ENCODE measurements at places on chromosomes 4 and X.

- no peak for DNase-seq
These were observed 226.4 kb downstream of the MAGEB5 start for GRCh38 chrX:26442340-26442739.

- DNase-seq = no peak
These were observed 63.7 kb upstream of the CAMK2D start for GRCh38 chr4:113825272-113825671.

GRCh38 chrX:111123125-111123524 lies 27.1 kb downstream of the PAK3 start:
- no peak for DNase-seq

DNA sequence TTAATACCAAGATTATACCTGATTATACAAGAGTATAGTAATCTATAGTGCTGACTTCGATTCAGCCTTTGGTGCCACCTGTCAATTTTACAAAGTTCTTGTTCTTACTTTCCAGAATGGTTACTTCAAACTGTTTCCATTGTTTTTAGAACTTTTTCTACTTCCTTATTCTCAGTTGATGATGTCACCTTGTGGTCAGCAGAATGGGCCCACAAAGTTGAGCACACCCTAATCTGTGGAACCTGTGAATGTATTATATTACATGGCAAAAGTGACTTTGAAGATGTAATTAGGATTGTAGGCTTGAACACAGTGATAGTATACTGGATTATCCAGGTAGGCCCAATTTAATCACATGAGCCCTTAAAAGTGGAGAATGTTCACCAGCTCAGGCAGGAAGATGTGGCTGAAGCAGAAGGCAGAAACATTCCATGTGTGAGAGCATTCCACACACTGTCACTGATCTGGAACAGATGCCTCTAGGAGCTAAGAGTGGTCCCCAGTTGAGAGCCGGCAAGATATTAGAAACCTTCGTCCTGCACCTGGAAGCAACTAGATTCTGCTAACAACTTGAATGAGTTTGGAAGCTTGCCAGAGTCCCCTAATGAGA lies 6.3 kb upstream of the SGMS2 start:
- no peak for DNase-seq

DNA sequence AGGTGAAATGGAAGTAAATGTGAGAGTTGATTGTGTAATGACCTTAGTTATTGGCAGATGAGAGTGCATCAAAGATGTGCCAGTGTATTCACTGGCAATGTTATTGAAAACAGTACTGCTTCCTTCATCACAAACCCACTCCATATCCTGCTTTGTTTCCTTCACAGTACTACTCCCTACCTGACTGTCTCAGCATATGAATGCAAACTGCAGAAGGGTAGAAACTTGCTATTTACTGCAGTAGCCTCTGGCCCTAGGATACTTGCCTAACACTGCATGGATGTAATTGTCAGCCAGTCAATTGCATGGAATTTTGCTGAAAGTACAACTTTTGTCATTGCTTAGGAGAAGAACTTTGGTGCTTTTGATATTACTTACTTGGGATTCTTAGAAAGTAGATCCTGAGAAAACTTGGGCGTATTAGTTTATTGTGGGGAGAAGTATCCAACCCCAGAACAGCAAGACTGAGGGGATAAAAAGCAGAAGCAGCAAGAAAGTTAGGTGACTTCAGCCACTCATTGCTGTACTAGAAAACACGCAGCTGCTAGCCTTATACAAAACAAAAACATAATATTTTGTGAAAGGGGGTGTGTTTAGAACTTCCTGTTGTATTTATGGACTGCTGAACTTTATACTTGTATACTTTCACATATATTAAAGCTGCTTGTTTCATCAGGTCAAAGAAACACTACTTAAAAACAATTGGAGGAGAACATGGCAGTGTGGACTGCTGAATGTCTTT lies 219.0 kb downstream of the CCNG2 start:
- DNase-seq = no peak

DNA sequence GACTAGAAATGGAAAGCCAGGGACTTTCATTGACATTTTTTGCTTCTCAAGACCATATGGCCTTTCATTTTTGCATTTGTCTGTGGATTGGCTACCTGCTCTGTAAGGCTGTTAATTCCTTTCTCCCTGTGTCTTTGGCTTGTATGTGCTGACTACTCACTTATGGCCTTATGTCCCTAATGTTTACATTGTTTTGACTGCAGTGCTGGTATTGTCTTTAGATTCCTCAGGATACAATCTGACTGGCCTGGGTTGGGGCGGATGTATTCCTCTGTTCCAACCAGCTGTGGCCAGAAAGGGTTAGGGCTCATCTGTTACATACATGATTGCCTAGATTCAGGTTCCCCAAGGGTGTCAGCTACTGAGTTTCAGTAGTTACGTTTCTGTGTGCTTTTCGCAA lies 108.1 kb downstream of the RAPGEF2 start:
- no peak for DNase-seq

GRCh38 chrX:20350596-20350995 lies 83.9 kb upstream of the RPS6KA3 start:
- DNase-seq = no peak

DNA sequence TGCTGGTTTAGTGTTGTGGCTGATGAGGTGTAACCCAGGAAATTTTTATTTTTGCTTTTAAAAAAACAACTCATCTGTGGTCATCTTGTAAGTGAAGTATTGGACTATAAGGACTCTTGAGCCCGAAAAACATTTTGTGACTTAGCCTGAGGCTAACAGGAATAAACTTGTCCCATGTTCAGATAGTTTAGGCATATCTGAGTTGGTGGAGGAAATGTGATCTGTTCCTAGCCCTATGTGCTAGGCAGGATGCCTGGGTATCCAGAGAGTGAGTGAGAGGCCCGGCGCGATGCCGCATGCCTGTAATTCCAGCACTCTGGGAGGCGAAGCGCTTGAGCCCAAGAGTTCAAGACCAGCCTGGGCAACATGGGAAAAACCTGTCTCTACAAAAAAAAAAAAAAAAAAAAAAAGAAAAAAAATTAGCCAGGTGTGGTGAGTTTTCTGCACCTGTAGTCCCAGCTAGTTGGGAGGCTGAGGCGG lies 3.7 kb downstream of the SMS start:
- DNase-seq = no peak

GRCh38 chr4:4417886-4418285 lies 31.0 kb downstream of the NSG1 start:
- no peak for DNase-seq

- no peak for DNase-seq
These were observed 40.5 kb upstream of the MGST2 start for GRCh38 chr4:139625093-139625455.

GRCh38 chrX:83469551-83469950 lies 38.5 kb upstream of the POU3F4 start:
- no peak for DNase-seq

GRCh38 chrX:54230435-54231148 lies 47.5 kb upstream of the FAM120C start:
- no peak for DNase-seq

- DNase-seq = no peak
These were observed 20.0 kb upstream of the S100G start for GRCh38 chrX:16629909-16630308.

DNA sequence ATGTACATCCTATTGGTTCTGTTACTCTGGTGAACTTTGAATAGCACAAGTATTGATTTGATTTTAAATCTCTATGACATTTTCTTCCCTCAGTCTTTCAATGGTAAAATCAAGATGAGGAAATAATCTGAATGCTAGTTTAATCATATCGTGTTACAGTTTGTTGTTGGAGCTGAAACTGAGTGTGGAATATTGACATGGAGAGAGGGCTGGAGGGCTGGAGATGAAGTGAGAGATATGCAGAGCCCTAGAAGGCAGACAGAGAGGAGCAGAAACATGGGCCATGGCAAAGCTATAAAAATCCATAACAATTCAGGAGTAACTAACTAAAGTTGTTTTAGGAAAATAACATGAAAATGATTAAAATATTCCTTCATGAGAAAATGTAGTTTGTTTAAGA lies 141.1 kb downstream of the BANK1 start:
- no peak for DNase-seq

- DNase-seq = no peak
These were observed 42.5 kb upstream of the ZNF157 start for GRCh38 chrX:47327902-47328301.

DNA sequence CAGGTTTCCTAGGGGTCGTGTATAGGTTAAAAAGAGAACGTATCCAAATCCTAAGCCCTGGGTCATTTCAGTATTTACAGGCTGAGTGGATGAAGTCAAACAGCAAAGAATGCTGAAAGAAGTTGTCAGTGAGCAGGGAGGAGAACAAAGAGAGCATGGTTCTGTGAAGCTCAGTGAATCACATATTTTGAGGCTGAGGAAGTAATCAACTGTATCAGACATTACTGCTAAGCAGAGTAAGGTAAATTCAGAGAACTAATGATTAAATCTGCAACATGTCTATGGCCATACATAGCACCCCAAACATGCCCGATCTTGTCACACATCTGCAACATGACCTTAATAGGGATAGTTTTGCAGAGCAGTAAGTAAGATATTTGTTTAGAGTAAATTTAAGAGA lies 1130.3 kb downstream of the RAPGEF2 start:
- no peak for DNase-seq

DNA sequence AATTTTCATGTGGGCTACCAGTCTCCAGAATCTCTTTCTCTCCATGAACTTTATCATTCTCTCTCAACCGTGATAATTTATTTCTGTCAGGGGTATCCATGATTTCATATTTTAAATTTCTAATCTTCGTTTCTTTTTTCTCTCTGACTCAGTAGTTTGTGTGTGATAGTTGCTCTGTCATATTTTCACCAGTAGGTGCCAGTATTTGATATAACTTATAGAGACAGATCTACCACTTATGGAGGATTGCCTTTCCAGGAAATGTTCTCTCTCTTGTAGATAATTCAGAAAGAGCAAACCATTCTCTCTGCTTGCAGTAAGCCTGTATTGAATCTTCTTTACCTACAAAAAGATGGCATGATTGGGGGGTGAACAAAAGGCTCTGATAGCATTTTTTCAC lies 79.3 kb upstream of the DYNLT3 start:
- DNase-seq = no peak

- no peak for DNase-seq
These were observed 25.8 kb downstream of the USP9X start for GRCh38 chrX:41110801-41111625.

GRCh38 chrX:133249266-133250058 lies 31.3 kb upstream of the TFDP3 start:
- DNase-seq = no peak

DNA sequence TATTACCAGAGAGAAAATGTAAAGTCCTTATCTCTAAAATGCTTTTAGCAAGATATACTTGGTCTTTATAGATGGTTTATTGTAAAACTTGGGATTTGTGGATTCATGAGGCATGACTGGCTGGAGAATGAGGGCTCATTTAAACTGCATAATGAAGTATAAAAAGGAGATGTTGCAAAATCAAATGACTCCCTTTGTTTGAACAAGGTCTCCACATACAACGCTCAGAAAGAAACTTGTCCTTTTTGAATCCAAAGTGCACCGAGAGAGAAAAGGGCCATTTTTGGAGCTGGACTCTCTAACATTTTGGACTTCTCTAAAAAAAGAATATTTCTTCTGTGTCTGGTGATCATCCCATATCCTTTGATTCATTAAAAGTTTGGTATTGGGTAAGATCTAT lies 7.7 kb upstream of the EIF1AX start:
- no peak for DNase-seq

GRCh38 chrX:38327775-38328081 lies 419 bp upstream of the RPGR start:
- no peak for DNase-seq

- no peak for DNase-seq
These were observed 47.5 kb downstream of the RAPGEF2 start for GRCh38 chr4:159150396-159150795.

GRCh38 chr4:174334628-174335027 lies 50.9 kb downstream of the CEP44 start:
- no peak for DNase-seq

- no peak for DNase-seq
These were observed 27.4 kb downstream of the CBLL2 start for GRCh38 chrX:22300130-22300529.

DNA sequence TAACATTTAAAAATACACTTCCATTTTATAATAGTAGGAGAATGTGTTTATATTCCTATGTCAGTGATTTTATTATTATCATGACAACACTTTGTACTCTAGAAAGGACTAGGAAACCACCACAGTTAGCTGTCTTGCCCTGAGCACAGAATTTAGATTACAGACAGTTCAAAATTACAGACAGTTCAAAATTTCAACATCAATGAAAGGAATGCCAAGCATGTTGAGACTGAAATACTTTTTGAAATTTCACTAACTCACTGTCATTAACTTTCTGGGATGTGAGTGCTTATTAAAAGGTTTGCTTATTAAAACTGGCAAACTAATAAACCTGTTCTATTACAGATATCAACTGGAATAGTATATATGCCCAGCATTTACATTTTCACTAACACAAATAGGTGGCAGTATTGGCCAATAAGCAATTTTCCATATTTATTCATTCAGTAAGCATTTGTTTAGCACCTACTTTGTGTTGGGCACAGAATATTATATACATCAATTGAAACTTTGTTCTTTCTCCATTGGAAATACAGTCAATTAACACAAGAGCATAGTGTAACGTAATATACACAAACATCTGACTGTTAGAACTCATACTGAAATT lies 179.4 kb downstream of the FBXW7 start:
- DNase-seq = no peak

GRCh38 chrX:154380153-154380552 lies 1.1 kb downstream of the EMD start:
- DNase-seq = no peak

- no peak for DNase-seq
These were observed 6.2 kb upstream of the ZBTB33 start for GRCh38 chrX:120244395-120244734.

- peak; percentile 5 for DNase-seq
These were observed 55.9 kb downstream of the FGFBP1 start for GRCh38 chr4:15882675-15883086.

- DNase-seq = no peak
These were observed 75.4 kb downstream of the FAT4 start for GRCh38 chr4:125390126-125390525.

GRCh38 chr4:157128395-157128794 lies 52.4 kb downstream of the GLRB start:
- no peak for DNase-seq

- no peak for DNase-seq
These were observed 89.1 kb upstream of the KLHL13 start for GRCh38 chrX:118205421-118206395.

DNA sequence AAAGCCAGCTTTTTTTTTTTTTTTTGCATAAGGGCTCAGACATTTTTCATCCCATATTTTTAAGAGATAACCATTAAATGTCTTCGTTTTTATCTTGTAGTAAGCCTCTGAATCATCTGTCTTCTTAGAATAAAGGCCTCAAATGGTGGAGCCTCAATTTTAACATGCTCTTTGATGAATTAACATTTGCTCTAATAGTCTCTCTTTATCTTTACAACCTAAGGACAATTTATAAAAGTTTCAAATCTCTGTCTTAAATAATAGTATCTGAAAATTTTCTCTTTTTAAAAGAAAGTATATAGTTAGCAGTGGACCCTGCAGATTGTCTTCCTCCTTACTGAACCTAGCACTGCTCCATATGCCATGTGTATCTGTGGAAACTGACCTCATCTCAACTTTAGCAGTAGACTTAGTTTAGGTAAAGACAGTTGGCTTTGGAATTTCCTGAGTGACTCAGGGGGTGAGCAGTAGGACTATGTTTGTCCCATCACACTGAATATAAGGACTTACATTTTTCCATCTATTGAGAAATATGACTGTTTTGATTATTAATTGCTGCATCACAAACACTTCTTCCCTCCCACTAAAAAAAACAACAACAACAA lies 1658.0 kb downstream of the STIM2 start:
- no peak for DNase-seq

GRCh38 chr4:165784672-165785071 lies 88.4 kb upstream of the TLL1 start:
- no peak for DNase-seq
